ENCODE measurements at places on chromosomes 4 and X.

DNA sequence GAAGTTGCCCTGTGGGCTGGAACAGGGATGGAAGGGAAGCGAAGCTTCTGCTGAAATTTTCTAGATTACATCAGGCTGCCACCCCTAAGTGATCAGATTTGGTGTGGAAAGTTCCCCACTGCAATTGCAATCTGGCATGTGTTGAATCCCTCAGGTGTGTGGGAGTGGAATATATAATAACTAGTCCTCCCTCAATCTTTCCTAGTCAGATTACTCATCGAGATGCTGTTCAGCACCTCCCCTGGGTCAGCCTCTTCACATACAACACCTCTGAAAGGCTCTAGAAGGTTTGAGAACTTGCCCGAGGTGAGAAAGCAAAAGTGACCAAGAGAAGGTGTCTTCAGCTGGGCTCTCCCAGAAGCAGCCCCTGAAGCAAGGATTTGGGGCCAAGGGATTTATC, 336.8 kb downstream of the BCOR start:
- DNase-seq, result peak; percentile 66

DNA sequence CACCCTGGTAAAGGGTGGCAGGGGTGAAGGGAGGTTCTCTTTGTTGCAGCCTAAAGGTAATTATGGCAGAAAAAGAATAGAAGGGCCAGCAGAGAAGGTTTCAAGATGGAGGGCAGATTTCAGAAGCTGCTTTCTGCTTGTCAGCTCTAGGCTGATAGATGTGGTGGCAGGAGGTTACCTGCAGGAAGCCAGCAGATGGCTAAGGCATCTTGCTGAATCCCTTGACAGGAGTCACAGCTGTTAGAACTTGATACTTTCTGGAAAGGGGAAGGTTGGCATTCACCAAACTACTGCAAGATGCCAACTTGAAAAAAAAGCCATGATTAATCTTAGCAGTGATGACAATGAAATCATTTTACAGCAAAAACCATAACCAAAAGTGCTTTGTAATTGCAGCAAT, 69.5 kb upstream of the CBLL2 start:
- no peak for DNase-seq

GRCh38 chr4:41432881-41433280, 105.1 kb upstream of the LIMCH1 start:
- DNase-seq, result peak; percentile 84

- DNase-seq, result no peak
These were observed 253.7 kb upstream of the ANXA10 start for GRCh38 chr4:167838686-167839085.
